Hematopoietic multipotent progenitor cell (in vitro differentiated cells): ENCODE measurements at places on chromosomes 6 and 20. TPM values are rescaled to one million over a fixed set of nuclear protein-coding genes. Genes with fewer than 3 reads are reported as not detected.

DNA sequence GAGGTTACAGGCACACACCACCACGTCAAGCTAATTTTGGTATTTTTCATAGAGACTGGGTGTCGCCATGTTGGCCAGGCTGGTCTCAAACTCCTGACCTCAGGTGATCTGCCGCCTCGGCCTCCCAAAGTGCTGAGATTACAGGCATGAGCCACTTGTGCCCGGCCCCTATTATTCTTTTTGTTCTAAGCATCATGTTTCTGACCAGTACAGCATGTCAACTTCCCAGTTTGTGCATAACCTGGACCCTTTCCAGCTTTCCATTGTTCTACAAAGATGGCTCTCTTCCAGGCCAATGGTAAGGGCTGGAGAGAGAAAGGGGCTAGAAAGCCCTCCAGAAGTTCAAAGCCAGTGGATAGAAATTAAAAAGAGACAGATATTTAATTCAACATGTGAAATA is 91.3 kb upstream of the TNFAIP3 start:
- DNase-seq: no peak

DNA sequence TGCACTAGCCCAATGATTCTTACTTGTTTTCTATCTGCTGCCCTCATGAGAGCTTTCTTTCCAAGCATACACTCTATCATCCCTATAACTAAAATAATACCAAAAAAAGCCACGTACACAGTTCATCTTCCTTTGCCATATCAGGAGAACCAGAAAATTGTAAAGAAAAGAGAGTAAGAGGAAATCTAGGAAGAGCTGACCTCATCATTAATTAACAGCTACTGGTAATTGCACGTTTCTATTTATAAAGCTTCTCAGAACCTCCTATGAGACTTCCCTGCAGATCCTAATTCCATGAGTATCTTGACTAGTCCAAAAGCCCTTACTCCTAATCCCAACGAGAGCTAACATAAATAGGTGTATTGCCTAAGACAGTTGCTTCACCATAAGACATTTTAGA is 191.5 kb upstream of the RNF217 start:
- no peak for DNase-seq

DNA sequence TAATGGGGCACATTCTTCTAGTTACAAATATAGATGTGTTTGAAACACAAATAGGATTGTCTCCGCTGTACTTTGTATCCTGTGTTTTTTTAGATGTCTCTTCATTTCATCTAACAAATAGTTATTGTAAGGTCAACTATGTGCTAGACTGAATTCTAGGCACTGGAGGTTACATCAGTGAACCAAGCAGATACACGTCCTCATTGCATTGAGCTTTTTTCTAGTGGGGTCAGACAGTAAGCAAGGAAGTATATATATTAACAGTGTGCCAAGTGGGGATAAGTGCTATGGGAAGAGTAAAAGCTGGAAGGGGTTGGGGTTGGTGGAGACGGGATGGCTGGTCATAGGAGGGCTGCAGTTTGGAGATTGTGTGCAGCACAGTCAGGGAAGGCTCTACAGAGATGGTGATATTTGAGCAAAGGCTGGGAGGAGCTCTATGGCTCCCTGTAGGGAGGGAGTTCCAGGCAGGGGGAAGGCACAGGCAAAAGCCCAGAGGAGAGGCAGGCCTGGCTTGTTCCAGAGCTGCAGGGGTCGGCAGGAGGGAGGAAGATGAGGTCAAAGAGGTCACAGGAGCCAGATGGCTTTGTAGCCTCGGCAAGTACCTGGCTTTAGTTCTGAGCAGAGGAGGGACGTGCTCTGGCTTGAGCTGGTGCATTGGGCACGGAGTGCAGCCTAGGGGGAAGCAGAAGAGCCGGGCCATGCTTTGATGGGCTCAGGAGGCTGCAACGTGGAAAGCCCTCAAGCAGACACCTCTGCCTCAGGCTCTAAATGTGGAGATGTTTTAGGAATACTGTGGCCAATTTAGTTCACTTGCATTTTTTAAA is 152.3 kb downstream of the ZDHHC14 start:
- no peak for DNase-seq

- DNase-seq: no peak
Measured at GRCh38 chr20:12528591-12529041, 480.2 kb upstream of the SPTLC3 start.

DNA sequence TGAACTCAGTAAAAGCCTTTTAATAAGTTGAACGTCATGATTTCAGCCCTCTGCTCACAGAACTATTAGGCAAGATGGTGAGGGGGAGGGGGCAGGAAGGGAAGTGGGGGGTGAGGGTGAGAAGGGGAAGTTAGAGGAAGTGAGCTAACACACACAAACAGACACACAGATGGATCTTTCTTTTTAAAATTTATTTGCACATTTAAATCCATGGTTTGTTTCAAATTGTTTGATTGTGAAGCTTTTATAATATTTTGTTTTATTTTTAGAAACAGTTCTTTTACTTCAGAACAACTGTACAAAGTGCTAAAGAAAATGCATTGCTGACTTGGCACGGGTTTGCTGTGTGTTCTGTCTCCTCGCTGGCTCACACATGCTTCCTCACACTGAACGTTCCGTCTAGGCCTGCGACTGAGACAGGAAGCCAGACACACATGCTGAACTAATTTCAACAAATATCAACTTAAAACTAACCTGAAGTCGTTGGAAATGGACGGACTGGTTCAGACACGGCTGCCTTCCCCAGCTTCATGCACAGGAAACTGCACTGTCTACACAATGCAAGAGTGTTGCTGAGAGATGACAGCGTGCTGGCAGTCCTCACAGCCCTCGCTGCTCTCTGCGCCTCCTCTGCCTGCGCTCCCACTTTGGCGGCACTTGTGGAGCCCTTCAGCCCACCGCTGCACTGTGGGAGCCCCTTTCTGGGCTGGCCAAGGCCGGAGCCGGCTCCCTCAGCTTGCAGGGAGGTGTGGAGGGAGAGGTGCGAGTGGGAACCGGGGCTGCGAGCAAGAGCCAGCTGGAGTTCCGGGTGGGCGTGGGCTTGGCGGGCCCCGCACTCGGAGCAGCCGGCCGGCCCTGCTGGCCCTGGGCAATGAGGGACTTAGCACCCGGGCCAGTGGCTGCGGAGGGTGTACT is 8.1 kb upstream of the ZBP1 start:
- no peak for DNase-seq

- DNase-seq: no peak
Measured at GRCh38 chr6:26351544-26351953, 13.4 kb upstream of the BTN3A2 start.

DNA sequence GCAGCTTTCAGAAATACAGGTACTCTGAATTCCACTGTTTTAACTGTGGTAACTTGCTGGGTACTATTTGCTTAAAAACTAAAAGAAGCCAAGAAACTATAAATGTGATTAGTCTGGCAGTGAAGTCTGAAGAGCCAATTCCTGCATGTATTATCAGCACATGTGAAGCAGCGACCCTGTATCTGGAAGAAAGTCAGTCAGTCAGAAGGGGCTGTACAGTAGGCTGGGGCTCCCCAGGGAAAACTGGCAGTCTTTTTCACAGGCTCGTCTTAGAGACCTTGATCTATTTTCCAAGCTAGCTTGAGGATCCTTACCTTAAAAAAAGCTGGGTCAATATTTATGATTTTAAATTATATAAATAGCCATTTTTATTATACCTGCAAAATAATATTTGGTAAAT is 104.9 kb downstream of the PDSS2 start:
- DNase-seq: no peak

- no peak for DNase-seq
Measured at GRCh38 chr20:9919271-9920014, 80.6 kb upstream of the PAK5 start.

DNA sequence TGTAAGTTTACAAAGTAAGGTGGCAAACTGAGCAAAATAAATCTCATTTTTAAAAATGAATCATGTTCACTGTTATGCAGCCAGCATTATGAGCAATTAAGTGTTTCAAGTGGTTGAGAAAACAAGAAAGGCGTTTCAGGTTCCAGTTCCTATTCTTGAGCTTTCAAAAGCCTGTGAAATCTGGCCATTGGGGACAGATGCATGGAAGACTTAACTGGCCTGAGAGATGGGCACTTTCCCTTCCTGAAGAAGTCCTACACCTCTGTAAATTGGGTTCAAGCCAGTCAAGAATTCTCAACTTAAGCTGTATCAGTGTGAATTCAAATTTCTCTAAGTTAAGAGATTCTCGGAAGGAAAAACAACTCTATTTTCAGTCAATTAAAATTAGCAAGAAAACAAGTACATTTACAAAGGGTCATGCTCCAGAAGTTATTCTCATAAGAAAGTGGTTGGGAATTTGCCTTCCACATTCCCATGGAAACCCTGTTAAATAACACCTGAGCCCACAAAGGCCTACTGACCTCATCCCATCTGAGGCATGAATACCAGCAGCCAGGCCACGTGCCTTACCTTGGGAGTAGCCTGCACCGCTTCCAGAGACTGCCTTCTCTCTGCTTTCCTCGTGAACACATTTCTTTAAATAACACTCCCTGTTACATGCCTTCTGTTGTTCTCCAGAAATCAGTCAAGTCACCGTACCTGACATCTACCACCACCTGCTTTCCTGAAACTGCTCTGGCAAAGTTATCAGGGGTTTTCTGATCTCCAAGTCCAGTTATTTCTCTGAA is 19.4 kb downstream of the MAP3K5 start:
- no peak for DNase-seq

- no peak for DNase-seq
Measured at GRCh38 chr6:106082735-106083398, 3.3 kb upstream of the PRDM1 start.

DNA sequence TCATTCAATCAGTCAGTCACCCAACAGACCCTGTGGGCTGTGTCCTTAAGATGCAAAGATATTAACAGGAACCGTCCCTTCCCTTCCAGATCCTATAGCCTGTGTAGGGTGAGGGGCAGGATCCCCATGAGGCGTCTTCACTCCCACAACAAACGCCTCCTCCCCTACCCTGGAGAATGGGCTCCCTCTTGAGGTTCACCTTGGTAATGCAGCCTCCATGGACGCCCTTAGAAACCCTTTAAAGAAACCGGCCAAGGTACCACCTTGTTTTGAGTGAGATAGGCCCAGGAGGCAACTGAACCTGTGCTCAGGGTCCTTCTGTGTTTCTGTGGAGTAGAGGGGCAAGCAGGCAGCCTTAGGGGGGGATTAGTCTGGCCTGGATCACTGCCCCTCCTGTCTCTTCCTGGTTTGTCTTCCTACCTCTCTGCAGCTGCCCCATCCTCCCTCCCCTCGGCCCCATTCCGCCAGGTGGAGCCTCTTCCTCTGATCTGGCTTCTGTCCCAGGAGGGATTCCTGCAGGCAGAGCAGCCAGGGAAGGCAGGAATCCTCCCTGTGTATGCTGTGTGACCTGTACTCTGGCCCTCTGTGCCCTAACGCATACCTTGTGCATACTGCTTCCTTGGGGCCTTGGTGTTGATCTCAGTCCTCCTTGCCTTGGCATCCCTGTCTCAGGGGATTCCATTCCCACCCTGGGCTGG is 6.6 kb upstream of the GUCA1A start:
- peak; percentile 63 for DNase-seq

DNA sequence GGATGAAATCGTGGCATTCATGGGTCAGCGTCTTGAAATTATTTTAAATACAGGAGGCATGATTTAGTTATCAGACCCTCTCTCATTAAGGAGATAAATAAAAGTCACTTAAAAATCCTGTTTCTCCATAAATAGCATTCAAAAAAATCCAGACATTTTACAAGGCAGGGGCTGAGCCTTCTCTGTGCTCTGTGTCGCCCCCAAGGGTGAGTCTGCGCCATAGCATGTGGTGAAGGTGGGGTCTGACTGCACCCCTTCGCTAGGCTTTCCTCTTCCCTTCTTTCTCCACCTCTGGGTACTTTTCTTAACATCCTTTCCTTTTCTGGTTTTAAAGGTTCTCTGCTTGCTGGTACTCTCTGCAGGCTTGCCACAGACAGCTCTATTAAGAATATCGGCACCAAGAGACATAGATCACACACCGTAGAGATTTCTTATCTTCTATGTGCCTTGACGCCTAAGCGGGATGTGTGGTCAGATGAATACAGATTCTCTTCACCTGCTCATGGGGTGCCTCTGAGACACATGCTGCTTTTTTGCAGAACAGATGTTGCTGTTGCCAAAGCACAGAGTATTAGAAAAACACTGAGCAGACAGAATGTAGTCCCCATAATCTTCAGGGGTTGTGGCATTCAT is 20.1 kb upstream of the FAM209A start:
- DNase-seq: peak; percentile 18

DNA sequence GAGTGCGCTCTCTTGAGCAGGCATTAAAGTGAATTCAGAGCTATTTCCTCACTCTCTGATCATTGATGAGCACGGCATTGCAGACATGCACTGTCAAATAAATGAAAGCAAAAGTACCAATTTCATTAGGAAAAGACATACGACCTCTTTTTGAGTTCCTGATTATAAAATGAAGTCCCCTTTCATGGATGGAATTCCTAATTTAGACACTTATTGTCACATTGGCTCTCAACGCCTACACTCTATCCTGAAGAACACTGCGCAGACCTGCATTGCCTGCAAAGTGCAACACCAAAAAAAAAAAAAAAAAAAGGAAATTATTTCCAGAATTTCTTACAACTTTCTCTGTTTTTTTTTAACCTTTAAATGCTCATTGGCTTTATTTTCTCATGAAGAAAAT is 1.6 kb downstream of the ADGRB3 start:
- DNase-seq: no peak

DNA sequence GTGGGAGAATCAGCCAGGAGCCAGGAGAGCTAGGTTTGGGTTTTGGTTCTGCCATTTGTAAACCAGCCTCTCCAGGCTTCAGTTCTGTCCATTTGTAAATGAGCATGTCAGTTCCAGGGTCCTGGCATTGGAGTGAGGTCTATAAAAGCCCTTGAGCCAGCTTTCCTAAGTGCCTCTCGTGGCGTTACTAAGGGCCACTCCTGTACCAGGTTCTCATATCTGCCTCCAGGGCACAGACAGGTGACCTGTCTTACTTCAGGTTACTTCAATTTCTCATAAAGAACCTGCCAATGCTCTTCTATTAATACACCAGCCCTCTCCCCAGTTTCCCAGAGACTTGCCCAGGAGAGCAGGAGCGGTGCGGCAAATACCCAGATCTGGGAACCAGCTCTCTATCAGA is 101.9 kb downstream of the VEGFA start:
- DNase-seq: no peak

The LGSN gene
- under 0.01 TPM for total RNA-seq

The SDC4 gene
- 4.0 TPM for total RNA-seq

The CST5 gene
- not detected for total RNA-seq

The BFSP1 gene
- 0.54 TPM for total RNA-seq
